CD14-positive monocyte (primary cell): ENCODE measurements at places on chromosomes 13 and 19.

GRCh38 chr13:52449331-52450011, 963 bp downstream of the VPS36 start:
- DNase-seq = no peak

DNA sequence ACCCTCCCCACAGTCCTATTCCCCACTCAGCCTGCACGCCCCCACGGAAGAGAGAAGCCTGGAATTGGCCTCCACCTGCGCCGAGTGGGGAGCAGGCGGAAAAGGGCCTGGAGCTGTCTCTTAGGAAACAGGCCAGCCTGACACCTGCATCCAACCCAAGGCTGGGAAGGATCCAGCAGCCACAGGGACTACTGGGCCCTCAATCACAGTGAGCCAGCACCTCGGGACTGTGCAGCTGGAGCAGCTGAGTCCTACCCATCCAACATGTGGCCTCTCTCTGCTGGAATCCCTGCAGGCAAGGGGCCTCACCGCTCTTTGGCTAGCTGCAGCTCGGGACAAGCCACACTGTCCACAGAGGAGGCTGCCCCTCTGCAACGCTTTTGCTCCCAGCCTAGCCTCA, 8.3 kb upstream of the EPHX3 start:
- no peak for DNase-seq

DNA sequence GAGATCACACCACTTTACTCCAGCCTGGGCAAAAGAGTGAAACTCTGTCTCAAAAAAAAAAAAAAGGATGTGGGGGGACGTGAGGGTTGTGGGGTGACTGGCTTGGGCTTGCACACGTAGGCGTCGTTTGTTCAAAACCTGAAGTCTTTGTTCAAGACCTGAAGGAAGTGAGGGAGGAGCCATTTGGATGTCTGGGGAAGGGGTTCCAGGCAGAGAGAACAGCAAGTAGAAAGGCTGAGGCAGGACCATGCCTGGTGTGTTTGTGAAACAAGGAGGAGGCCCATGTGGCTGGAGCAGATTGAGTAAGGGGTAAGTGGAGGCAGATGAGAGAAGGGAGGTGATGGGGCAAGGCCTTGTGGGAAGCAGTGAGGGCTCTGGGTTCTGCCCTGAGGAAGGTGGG, 27.8 kb downstream of the PIN1 start:
- DNase-seq = no peak

DNA sequence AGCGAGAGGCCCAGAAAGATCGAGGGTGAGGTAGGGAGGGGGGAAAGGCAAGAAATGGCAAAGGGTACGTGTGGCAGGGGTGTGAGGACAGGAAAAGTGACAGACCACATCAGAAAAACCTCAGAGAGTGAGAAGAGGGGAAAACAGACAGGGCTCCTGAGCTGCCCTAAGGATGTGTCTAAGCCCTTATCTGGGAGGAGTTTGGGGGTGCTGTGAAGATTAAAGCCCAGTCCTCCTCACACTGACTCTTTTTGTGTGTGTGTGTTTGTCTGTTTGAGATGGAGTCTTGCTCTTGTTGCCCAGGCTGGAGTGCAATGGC, 703 bp upstream of the PTH2 start:
- DNase-seq = no peak

DNA sequence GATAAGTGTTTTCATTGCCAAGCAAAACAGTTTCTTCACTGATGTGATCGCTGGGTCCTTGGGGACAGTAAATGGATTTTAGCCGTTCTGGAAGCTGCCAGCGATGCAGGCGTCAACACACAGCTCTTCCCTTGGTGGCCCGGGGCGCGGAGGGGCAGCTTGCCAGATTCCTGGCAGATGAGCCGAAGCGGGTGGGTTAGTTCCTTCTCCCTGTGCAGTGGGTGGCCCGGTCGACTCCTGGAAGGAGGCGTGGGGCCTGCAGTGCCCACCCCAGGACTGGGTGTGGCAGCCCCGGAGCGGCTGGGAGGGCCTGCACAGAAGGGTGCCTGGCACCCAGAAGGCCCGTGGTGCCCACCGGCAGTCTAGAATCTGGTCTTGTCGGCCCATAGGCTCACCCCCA, 69.0 kb downstream of the KDM4B start:
- no peak for DNase-seq

GRCh38 chr19:35261356-35262100, 7.2 kb upstream of the USF2 start:
- DNase-seq = no peak

DNA sequence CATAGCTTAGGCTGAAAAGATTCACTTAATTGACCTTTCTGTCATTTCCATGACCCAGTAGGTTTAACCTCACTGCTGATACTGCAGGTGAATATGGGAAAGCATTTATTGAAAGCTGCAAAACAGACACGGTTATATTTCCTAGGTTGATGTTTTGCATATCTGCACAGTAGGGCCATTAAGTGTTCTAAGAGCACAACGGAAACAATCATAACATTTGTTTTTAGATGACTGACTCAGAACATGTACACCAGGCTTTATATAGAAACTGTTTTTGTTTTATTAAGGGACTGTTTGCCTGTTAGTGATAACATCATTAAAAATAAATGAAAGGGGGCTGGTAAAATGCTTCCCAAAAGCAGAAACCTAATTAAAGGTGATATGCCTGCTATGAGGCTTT, 367.8 kb downstream of the DACH1 start:
- no peak for DNase-seq

- DNase-seq = no peak
Measured at GRCh38 chr19:29630655-29631054, 24.6 kb downstream of the POP4 start.
